ENCODE measurements at places on chromosomes 2 and 18.

- DNase-seq, result no peak
Observed at GRCh38 chr18:655445-655844, 2.0 kb upstream of the TYMS start.

DNA sequence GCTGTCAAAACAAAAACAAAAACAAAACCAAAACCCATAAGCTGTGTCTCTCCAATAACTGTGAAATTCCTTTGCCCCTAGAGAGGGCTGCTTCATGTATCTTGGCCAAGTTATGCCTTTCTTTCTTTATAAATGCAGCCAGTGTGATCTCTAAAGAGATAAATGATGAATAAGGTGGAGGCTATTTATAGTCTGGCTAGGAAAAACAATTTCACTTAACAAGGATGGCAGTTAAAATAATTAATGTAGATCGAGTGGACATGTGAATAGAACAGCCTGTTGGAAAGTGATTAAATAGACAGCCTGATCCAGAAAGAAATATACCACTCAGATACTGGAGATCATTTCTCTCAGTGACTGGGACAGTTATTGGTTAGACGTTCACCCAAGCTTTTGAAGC lies 1666.9 kb upstream of the CELF4 start:
- no peak for DNase-seq

GRCh38 chr2:172702451-172702850 lies 33.2 kb upstream of the RAPGEF4 start:
- DNase-seq, result no peak

DNA sequence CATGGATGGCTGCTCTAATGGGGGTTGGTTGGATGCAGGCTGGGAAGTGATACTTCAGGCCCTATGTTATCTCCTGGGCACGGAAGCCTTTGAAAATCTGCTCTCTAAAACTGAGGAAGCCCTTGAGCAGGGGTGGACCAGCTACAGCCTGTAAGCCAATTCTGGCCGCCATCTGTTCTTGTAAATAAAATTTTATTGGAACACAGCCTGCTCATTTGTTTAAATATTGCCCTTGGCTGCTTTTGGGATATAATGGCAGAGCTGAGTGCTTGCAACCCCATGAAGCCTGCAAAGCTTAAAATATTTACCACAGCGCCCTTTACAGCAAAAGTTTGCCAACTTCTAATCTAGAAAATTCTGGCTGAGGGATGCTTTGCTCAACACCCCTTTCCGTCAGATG lies 11.9 kb upstream of the IGFBP2 start:
- no peak for DNase-seq

- no peak for DNase-seq
Observed at GRCh38 chr2:32229635-32230034, 35.1 kb downstream of the NLRC4 start.

GRCh38 chr2:130766711-130767407 lies 11.5 kb downstream of the AMER3 start:
- DNase-seq, result no peak

GRCh38 chr2:107721586-107721985 lies 105.1 kb upstream of the RGPD4 start:
- no peak for DNase-seq

DNA sequence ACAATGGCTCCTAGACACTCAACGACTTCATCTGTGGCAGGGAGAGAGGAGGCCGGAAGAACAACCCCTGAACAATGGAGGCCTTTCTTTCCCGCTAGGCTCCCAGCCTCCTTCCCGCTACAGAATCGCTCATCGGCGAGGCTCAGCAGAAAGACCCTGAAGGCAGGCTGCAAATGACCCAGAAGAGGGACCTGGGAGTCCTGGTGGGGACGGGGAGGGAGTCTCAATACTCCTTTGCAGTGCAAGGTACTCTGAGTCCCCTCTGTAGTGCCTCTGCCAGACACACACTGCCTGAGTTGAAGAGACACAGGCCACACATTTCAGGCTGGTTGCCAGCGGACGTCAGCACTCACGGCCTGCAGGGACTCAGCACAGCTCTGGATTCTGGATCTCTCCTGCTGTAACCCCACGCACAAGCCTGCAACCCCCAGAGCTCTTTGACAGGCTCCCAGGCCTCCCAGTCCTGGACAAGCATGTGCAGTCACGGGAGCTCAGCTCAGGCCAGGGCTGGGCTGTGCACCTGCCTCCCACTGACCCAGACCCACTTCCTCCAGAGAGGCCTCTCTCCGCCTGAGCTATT lies 6.1 kb downstream of the GPR17 start:
- DNase-seq, result no peak

- DNase-seq, result no peak
Observed at GRCh38 chr2:10234013-10234306, 68.7 kb upstream of the HPCAL1 start.

GRCh38 chr2:127790694-127791529 lies 20.1 kb downstream of the WDR33 start:
- DNase-seq, result peak; percentile 45

GRCh38 chr2:128778843-128779242 lies 460.2 kb upstream of the HS6ST1 start:
- DNase-seq, result no peak

GRCh38 chr2:217981084-217981730 lies 21.6 kb downstream of the TNS1 start:
- DNase-seq, result no peak

GRCh38 chr2:238963161-238963970 lies 115.5 kb downstream of the TWIST2 start:
- no peak for DNase-seq

DNA sequence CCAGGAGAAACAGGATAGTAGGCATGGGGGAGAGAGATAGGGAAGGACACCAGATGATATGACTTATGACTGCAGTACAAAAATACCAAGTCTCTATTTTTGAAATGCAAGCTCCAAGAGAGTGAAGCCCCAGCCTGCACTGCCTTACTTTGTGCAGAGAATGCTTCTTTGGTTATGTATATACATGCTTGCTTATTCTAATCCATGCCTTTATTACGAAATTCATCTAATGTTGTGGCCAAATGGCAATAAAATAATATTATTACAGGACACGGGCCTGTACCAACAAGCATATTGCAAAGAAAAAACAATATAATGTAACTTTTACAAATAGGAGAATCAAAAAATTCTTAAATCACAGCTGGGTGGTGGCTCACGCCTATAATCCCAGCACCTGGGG lies 110.8 kb downstream of the BCL11A start:
- no peak for DNase-seq

GRCh38 chr2:96157649-96158553 lies 12.7 kb upstream of the DUSP2 start:
- peak; percentile 99 for DNase-seq

DNA sequence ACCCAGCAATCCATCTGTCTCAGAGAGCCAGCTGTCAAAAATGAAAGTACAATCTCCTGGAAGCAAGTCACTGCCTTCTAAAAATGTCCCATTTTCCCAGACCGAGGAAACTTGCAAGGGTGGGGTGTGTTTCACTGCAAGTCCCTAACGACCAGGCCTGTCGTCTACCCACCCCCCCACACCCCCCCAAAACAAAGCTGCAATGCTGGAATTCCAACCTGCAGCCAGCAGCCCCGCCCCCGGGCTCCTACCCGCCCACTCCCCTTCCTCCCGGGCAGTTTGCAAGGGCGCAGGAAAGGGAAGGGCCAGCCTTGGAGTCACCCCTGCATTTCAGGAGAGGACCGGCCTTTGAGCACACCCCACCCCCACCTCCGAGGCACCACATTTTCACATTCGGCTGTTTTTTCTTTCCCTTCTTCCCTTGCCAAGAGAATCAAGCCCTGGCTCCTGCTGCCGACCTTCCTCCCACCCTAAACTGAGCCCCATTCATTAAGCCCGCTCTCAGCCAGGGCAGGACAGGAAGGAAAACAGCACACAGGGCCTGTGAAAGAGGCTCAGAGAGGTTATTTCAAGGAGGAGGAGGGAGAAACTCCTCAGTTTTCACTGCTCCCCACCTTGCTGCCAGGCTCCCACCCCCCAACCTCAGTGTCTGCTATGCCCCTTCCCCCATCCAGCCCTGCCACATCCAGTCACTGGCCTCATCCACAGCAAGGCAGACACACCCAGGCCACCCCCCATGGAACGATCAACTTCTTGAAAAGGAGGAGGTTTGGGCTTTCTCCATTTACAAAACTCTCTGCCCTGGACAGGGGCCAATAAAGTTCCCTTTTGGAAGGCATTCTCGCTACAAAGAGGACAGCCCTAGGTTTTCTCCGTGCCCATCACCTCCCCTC lies 11.3 kb downstream of the SMAD7 start:
- no peak for DNase-seq

GRCh38 chr18:62611453-62612288 lies 88.8 kb downstream of the ZCCHC2 start:
- DNase-seq, result no peak

DNA sequence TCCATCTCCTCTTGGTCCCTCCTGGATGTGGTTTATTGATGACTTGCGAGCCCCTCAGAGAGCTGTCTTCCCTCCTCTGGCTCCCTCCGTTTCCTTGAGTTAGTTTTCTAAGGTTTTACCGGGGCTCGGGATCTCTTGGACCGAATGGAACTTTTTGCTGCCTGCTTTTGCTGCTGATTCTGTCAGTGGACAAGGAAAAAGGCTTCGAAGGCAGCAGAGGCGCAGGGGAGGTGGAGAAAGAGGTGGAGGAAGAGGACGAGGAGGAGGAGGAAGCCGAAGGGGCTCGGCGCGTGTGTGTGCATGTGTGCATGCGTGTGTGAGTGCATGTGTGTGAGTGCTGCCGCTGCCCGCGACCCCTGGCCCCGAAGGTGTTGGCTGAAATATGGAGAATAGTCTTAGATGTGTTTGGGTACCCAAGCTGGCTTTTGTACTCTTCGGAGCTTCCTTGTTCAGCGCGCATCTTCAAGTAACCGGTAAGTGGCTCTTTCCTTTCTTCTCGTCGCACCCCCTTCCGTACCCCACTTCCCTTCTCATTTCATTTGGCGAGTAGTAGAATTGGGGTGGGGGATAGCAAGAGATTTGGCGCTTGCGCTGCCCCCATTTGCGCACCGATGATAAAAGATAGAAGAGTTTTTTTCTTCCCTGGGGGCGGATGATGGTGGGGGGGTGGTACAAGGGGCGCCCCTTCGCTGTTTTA lies 557 bp downstream of the DCC start:
- no peak for DNase-seq

GRCh38 chr2:86577817-86578456 lies 14.7 kb upstream of the CHMP3 start:
- DNase-seq, result no peak

DNA sequence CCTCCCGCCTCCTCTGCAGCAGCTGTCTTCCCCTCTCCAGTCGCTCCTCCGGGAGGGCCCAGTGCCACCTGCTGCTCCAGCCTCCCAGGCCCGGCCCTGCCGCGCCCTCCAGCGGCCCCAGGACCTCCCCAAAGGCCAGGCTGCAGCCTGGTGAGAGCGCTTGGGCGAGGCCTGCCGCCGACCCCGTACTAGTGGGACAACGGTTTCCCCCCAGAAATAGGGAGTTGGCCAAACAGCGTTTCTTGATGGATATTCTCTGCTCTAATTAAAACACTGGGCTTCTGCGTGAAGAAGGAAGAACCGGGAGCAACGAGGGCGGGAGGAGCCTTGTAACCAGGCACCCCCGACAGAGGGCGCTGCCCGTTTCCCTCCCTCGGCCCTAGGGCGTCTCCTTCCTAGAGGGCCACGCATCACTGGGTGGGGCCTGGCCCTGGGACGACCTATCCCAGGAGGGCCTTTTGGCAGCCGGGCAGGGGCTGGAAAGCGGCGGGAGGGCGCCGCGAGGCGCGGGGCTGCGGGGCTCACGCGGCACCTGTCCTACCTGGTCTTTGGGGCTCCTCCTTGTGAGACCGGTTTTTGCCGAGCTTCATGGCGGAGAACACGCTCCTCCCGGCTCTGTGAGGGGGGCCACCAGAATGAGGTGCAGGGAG lies 25.4 kb upstream of the OTOF start:
- peak; percentile 91 for DNase-seq

GRCh38 chr2:39492716-39493115 lies 55.6 kb upstream of the MAP4K3 start:
- no peak for DNase-seq

- no peak for DNase-seq
Observed at GRCh38 chr2:18791172-18791797, 201.9 kb upstream of the NT5C1B start.

DNA sequence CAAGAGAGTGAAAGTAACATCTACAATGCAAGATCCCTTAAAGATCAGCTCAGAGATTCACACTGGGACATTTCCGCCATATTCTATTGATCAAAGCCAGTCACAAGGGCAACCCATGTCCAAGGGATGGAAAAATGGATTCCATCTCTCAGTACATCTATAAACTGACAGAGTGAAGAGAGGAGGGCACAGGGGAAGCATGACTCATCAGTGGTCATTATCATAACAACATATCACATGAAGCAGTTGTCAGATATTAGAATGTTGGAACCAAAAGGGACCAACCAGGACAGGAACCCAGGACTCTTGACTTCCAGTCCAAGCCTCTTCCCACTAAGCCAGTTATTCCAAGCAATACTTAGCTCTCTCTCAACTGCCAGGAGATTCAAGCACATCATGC lies 54.9 kb upstream of the IGFBP2 start:
- no peak for DNase-seq

GRCh38 chr2:156903335-156903734 lies 354.2 kb upstream of the GALNT5 start:
- no peak for DNase-seq

GRCh38 chr2:226325526-226325925 lies 474.1 kb downstream of the IRS1 start:
- no peak for DNase-seq

- DNase-seq, result no peak
Observed at GRCh38 chr2:171939743-171940071, 17.4 kb downstream of the HAT1 start.

DNA sequence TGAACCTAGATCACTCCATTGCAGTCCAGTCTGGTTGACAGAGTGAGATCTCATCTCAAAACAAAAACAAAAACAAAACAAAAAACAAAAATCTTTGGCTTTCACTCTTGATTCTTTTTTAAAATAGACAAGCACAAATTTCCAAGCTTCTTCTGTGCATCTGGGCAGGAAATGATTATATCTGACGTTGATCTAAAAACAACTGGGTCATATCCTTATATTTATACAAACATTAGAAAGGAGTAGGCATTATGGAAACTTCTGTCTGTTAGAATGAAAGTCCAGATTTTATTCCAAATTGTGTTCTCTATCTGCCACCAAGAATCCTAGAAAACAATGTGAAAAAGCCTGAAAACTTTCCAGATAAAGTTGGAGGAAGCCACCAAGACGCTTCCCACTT lies 26.2 kb upstream of the PMAIP1 start:
- DNase-seq, result no peak

GRCh38 chr2:55408918-55409868 lies 10.5 kb downstream of the CCDC88A start:
- no peak for DNase-seq

- DNase-seq, result no peak
Observed at GRCh38 chr2:85959826-85960225, 71.0 kb upstream of the ST3GAL5 start.

DNA sequence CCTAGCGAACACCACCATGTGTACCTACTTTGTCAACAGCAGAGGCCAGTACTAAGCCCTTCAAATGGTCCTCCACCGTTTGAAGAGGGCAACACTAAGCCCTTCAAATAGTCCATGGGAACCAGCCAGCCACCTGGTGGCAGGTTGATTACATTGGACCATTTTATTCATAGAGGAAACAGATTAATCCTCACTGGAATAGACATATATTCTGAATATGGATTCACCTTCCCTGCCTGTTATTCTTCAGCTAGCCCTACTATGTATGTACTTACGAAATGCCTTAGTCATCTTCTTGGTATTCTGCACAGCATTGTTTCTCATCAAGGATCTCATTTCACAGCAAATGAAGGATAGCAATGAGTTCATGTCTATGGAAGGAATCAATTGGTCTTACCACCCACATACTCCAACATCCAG lies 10.0 kb upstream of the ZNF396 start:
- DNase-seq, result no peak

Measured in activated CD4-positive, alpha-beta memory T cell treated with anti-CD3 and anti-CD28 coated beads for 36 hours (primary cell).